ENCODE measurements at places on chromosomes 4 and X.

DNA sequence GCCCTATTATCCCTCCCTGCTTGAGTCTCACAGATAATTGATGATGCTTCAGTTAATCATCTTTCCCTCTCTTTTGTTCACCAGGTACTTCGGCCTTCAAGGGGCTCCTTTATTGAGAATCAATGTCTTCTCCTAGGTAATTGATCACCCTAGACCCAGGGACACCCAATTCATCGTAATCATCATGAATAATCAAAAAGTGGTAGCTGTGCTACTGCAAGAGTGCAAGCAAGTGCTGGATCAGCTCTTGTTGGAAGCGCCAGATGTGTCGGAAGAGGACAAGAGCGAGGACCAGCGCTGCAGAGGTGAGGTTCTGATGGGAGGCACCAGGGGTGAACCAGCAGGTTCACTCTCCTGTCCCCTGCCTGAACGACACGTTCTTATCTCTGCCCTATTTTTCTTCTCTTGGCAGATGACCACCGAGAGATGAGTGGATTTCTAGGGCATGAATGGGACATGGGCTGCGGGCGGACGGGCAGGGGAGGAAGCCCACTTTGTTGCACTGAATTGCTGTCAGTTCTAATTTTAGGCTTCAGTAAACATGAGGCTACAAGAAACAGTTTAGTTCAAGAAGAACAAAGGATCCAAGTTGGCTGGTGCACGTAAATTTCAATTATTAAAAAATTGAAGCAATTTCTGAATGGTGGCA lies 80.5 kb downstream of the ALPK1 start:
- DNase-seq: no peak

- DNase-seq: no peak
These were observed 46.7 kb downstream of the ZNF827 start for GRCh38 chr4:145891958-145892357.

DNA sequence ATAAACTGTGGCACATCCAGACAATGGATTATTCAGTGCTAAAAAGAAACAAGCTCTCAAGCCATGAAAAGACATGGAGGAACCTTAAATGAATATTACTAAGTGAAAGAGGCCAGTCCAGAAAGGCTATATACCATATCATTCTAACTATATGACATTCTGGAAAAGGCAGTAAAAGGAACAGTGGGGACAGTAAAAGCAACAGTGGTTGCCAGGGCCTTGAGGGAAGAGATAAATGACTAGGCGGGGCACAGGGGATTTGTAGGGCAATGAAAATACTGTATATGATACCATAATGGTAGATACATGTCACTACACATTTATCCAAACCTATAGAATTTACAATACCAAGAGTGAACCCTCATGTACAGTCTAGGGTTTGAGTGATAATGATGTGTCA lies 115.3 kb downstream of the ATP8A1 start:
- DNase-seq: no peak

DNA sequence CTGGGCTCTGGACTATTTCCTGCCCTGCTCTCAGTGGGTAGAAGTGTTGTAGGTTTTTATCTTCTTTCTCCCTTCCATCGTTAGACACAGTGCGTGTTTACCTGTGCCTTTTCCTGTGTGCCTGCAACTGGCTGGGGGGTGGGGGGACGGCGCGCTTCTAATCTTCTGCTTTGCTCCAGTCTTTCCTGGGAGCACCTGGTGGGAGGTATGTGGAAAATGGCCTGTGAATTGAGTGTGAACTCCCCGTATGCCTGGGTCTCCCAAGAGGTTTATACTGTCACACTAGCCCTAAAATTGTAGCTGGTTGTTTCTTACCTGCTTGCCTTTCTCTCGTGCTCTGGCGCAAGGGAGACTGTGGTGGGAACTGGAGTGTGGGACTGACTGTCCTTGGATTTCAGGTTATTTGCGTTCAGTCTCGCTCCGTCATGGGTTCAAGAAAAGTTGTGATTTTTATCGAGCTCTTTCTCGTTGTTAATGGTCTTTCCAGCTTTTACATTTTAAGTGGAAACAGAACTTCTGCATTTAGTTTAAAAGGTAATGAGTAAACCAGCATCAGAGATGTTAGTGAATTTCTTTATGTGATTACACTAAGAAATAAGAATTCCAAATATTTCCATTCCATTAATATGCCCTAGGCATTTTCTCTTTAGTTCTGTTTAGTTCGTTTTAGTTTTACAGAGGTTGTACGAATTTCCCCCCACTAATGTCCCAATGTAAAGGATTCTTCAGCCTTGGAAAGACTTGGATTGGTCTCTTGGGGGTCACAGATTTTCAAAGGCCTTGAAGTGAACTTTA lies 15.3 kb downstream of the MRPL1 start:
- no peak for DNase-seq

DNA sequence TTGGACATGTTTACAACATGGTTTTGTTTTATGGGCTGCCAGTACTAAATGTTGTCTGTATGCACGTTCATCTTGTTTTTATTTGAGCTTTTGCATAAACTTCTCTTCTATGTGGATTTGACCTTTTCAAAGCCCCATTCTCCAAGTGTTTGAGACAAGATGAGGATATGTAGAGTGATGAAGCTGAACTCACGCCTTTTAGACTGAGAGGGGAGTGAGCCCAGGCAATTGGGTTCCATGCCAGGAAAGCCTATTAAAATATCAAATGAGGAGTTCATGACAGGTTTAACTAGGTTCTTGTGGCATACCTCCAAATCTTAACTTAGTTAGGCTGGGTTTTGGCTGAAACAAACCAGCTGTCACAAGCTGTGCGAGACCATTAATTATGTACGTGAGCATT lies 170.4 kb upstream of the LDB2 start:
- no peak for DNase-seq

- no peak for DNase-seq
These were observed 79.2 kb downstream of the PRSS12 start for GRCh38 chr4:118273642-118274041.

DNA sequence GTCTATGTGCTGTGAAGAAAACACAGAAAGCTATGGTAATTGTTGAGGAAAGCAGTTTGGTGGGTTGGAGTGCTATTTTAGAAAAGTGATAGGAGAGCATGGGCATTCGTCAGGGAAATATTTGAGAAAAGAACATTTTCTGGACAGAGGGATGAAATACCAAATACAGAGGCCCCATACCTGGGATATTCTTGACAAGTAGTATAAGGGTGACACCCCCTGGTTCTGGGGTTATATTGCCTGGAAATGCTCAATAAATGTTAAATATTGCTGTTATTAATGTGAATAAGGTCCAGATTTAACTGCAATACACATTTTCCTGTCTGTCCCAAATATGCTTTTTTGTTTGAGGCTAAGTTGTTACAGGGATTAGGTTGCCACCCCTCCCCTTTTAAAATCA lies 42.9 kb downstream of the WWC2 start:
- DNase-seq: no peak

- no peak for DNase-seq
These were observed 1722.1 kb upstream of the PCDH10 start for GRCh38 chr4:131427000-131427399.

DNA sequence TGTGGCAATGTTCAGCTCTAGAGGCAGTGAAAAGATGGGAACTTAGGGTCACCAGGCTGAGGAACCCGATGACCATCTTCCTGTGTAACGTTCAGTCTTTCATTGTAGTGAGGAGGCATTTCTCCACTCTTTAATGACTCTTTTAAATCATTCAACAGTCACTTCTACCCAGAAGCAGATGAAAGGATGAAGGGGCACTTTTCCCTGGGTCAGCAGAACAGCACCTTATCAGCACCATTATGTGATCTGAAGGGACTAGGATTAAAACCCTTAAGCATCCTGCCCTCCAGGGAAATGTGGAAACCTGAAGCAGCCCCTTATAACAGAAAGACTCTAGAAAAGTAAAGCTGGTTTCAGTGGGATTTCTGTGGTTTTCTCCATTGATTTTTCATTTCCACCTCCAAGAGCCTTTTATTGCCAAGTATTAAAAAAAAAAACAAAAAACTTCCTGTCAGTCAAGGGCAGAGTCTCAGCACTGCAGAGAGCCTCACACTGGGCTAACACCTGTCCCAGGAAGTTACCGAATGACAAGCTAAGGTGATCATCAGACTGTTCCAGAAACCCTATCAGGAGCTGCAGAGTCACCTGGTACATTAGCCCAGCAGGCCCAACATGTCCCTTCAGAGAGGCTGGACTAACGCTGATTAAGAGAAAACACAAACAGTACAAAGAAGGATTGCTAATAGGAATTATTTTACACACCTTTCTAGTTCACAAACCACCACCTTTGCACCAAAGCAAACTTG lies 185.9 kb downstream of the SHROOM3 start:
- DNase-seq: no peak

GRCh38 chr4:82587826-82588540 lies 26.2 kb upstream of the TMEM150C start:
- no peak for DNase-seq

GRCh38 chrX:34299451-34299967 lies 167.4 kb upstream of the FAM47A start:
- DNase-seq: no peak

- DNase-seq: no peak
These were observed 7.5 kb downstream of the APEX2 start for GRCh38 chrX:55007656-55008055.

GRCh38 chrX:131565909-131566308 lies 22.0 kb downstream of the OR13H1 start:
- no peak for DNase-seq

- DNase-seq: no peak
These were observed 230.7 kb downstream of the UNC5C start for GRCh38 chr4:95318044-95318443.

- no peak for DNase-seq
These were observed 446.7 kb upstream of the TENM3 start for GRCh38 chr4:181796502-181796901.

GRCh38 chr4:13521047-13521446 lies 23.3 kb downstream of the NKX3-2 start:
- DNase-seq: no peak

DNA sequence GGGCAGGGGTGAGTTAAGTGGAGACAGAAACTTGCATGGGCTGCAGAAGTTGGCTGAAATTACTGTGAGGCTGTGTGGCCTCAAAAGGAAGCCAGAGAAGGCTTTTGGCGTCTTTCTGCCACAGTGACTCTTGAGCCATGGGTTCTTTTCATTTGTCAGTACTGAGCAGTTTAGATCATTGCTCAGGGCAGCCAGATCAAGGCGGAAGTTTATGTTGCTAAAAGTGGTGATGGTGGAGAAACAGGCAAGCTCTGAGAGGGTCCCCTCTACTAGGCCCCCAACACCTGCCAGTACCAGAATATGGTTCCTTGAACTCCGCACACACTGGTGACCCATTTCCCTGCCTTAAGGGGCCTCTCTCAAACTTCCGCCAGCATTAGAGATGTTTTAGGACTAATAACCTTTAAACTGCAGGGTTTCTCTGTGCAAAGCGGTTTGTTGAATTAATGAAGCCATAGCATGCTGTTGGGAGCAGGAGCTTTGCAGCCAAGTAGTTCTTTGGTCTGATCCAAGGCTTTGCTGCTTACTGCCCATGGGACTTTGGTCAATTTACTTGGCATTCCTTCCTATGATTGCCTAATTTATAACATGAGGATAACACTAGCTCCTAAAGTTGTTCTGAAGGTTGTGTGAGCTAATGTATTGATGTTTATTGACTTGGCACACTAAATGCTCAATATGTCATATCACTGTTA lies 34.5 kb downstream of the RNF175 start:
- no peak for DNase-seq

DNA sequence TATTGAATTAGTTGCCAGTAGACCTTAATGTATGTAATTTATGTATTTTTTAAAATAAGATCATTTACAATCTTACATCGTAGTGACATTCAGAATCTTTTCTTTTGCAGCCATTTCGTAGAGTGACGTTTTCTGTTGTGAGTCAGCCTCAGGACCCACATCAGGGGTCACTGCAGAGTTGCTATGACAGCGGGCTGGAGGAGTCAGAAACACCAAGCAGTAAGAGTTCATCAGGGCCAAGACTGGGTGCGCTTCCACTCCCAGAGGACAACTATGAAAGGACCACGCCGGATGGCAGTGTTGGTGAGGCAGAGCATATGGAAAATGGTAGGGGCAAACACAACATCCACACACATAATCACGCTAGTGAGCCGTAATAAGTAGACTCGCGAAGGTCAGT lies 199.9 kb downstream of the PCDH7 start:
- no peak for DNase-seq

- DNase-seq: no peak
These were observed 8.2 kb downstream of the MTMR1 start for GRCh38 chrX:150701377-150701776.

- no peak for DNase-seq
These were observed 79.1 kb downstream of the TRAPPC11 start for GRCh38 chr4:183738081-183738673.

DNA sequence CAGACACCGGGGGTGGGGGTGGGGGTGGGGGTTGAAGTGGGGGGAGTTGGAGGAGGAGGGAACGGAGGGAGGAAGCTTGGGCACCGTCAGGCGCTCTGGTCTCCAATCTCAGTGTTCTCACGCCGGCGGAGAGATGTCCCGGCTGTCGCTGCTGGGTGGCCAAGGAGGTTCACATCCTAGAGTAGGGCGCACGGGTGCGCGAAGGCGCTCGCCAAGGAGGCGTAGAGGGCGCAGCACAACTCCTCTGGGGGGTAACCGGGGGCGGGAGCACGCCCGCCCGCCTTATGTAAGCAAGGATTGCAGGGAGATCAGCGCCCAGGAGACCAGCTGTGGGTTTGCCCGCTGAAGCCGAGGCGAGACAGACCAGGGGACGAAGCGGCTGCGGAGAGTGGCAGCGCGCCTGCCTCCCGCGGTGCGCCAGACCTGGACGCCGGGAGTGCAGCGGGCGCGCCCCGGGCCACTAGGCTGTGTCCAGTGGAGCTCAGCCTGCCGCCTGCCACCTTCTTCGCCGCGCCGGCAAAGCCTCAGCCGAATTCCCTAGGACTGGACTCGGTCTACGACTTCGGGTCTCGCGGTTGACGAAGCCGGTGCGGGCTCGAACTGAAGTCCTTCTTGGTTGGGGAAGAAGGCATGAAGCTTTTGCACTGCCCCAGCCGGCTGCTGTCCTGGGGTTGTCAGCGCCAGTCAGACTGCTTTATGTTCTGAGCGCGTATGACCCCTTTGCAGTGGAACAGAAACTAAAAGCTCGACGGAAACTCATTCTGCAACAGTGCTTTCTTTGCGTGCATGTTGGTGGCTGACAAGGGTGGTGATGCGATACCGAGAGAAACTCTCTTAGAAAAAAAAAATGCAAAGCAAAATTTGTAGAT lies 707 bp upstream of the UNC5C start:
- peak; percentile 44 for DNase-seq

- no peak for DNase-seq
These were observed 436.5 kb upstream of the GALNTL6 start for GRCh38 chr4:171376724-171377123.

- no peak for DNase-seq
These were observed 69.2 kb downstream of the KIT start for GRCh38 chr4:54726907-54727306.

GRCh38 chr4:30929649-30930048 lies 209.5 kb downstream of the PCDH7 start:
- DNase-seq: no peak

DNA sequence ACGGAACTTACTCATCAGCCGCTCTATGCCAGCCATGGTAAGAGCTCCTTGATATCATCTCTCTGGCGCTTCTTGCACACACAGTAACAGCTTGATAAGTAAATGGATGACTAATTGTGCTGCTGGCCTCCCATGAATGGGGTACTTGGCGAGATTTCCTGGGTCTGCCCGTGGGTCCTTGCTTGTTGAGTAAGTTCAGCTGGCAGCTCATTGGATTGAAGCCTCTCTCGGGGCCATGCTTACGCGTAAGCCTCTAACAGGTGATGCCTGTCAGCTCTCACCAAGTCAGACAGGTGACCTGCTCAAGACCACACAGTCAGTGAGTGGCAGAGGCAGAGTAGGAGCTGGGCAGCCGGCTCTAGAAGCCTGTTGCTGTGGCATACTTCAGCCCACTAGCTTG lies 7.7 kb downstream of the NSG1 start:
- DNase-seq: no peak
